Lung microvascular endothelial cell (primary cell): ENCODE measurements at places on chromosomes 16 and 17.

DNA sequence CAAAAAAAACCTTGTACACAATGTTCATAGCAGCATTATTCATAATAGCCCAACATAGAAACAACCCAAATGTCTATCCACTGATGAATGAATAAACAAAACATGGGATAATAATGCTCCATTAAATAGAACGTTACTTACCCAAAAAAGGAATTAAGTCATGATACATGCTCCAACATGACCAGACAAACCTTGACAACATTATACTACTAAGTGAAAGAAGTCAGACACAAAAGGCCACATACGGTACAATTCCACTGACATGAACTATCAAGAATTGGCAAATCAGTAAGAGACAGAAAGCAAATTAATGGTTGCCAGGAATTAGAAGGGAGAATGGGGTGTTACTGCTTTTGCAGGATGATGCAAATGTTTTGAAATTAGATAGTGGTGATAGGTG is 193.8 kb upstream of the SHISA6 start:
- no peak for DNase-seq

DNA sequence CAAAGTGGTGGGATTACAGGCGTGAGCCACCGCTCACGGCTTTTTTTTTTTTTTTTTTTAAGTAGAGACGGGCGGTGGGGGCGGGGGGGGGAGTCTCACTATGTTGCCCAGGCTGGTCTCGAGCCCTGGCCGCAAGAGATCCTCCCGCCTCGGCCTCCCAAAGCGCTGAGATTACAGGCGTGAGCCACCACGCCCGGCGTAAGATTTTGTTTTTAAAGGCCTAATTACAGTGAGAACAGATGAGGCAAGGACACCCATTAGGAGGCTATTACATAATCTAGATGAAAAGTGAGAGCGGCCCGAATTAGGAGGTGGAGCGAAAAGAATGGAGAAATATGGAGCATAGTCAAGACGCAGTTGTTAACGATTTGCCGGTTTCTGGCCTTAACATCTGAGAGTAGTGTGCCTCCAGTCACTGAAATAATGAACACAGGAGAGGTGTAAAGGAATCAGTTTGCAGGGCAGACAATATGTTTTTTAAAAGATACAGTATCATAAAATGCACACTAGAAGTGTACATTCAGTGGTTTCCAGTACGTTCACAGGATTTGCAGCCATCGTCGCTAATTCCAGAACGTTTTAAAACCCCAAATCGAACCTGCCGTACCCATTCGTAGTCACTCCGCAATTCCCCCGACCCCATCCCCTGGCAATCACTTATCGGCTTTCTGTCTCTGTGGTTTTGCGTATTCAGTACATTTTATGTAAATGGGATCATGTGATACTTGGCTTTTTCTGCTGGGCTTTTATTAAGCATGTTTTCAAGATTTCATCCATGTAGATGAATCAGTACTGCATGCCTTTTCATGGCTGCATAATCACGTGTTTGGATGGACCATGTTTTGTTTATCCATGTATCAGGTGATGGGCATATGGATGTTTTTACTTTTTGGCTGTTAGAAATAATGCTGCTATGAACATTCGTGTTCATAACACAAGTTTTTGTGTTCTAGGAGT is 1.4 kb upstream of the SLX4 start:
- DNase-seq: no peak

DNA sequence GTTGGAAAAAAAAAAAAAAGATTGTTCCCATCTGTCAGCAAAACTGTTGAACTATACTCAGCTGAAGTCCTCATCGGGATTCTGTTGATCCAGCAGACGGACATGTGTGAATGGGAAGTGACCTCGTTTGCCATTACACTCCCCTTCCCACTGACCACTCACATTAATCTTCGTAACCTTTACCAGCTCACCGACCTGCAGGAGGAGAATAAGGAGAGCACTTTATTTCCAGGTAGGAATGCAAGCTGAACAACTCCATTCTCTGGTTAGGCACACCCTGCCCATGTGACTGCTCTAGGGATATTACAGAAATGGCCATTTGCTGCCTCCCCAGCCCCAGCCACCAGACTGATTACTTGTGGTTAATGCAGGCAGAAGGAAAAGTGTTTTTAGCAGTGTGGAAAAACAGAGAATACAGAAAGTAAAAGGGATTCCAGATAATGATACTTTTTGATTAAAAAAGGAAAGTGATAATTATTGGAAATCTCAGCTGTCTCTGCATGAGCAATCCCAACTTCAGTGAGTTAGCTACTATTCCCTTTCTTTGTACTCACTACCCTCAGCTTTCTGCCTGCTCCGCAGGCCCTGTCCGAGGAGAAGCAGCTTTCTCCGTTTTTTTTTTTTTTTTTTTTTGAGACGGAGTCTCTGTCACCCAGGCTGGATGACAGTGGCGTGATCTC is 23.6 kb upstream of the YWHAE start:
- peak; percentile 69 for DNase-seq

DNA sequence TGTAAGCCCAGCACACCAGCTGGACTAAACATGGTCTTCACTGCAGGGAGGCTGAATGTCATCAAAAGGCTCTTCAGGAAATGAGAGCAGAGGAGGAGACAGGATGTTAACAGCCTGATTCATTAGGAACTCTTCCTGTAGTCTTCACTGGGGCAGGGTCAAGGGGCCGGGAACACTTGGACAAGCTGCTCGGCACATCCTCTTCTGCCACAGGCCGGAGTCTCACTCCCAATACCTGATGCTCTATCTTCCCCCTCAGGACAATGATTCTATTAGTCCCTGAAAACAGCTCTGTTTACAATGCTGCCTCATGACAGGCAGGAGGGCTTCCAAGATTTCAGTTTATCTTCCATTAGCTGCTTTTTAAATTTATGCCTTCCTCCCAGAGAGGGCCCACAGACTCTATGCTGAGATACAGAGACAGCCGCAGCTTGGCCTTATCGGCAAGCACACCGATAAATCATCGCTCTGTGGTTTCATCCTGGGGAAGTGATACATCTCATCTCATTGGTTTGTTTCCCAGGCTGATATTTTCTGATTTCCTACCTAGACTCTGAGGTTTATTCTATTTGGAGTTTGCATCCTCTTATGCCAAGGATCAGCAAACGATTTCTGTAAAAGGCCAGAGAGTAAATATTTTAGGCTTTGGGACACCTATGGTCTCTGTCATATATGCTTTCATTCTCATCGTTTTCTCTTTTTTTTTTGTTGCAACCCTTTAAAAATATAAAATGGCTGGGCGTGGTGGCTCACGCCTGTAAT is 214.0 kb upstream of the ASIC2 start:
- DNase-seq: peak; percentile 5

- DNase-seq: peak; percentile 84
These were observed 5.2 kb downstream of the ASGR1 start for GRCh38 chr17:7173687-7174602.

DNA sequence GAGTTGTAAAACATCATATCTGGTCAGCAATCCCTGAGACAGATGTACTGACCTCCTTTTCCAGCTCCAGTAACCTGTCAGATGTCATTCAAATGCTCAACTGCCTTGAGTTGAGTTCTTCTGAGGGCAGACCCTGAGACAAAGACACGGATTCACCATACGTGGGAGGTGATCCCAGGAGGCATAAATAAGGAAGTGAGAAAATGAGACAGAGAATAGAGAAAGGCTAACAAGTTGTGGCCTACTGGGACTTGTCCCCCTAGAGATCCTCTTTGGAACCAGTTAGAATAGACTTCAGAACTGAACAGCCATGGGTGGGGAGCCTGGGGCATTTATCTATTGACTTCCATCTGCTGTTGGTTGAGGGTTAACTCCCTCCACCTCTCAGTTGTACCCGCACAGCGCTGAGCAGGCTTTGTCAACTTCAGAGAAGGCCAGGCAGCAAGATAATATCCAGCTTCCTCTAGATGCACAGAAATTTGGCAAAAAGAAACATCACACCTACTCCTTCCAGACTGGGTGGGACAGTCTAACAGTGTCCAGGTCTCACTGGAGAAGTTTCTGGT is 123.0 kb upstream of the DYNLRB2 start:
- no peak for DNase-seq

GRCh38 chr17:72117535-72118334 is 3.1 kb upstream of the SOX9 start:
- no peak for DNase-seq

GRCh38 chr17:65029605-65030336 is 26.8 kb downstream of the GNA13 start:
- DNase-seq: no peak

- DNase-seq: no peak
These were observed 9.6 kb upstream of the RBFOX3 start for GRCh38 chr17:79620207-79621038.

DNA sequence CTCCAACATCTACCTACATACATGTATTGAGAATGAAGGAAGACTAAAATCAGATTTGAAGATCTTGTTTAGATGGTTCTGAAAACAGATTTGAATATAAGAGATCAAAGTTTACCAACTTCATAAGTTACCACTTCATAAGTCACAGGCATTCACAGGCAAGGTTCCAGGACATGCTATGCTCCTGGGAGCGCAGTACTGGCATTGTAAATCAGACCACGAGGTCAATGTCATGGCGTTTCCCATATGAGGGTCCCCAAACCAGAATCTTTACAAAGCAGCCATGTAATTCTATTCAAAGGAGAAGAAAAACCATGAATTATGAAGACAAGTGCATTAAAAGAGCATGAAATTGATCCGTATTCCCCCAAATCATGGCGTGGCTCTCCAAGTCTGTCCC is 3.0 kb downstream of the CDH11 start:
- DNase-seq: no peak

DNA sequence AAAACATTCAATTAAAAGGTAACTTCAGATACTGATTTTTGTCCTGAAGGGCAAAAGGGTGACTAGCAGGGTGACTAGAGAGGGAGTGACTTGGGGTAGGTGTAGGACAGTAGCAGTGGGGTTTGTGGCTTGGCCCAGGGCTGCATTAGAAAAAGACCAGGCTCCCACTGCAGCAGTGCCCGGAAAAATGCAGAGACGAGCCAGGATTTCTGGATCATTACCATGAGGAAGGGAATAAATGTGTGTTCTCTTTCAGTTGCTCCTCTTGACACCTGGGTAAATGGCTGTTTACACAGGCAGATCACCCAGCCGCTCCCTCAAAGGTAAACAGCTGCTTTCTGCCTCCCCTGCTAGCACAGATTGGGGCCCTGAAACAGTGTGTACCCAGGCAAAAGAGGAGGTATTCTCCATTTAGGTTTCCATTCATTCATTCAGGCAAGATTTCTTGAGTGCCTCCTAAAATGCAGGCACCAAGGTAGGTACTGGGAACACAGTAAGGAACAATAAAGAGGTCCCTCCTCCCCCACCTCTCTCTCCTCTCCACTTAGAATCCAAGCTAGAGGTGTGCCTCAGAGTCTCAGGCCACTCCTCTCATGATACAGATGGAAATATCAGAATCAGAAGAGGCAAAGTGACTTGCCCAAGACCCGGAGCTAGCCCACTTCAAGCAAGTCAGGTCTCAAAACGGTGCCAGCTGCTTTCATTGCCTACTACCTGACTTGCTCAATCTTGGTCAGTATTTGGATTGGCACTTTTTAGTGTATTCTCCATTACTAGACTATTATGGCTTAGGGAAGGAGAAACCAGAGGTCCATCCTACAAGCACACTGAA is 15.2 kb upstream of the TOX3 start:
- DNase-seq: no peak

DNA sequence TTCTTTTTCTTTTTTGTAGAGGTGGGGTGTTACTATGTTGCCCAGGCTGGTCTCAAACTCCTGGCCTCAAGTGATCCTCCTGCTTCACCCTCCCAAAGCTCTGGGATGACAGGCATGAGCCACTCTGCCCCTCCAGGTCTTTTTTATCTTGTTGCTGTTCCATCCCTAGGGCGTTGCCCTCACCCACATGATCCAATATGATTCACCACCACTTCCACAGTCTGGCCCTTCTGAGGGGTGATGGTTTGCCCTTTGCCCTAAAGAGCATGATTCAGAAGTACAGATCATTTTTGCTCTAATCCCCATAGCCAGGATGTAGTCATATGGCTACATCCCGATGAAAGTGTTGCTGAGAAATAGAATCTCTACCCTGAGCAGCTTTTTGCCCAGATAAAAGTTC is 18.8 kb downstream of the STX4 start:
- DNase-seq: peak; percentile 87

- DNase-seq: no peak
These were observed 267.1 kb downstream of the SOX9 start for GRCh38 chr17:72387969-72388368.

DNA sequence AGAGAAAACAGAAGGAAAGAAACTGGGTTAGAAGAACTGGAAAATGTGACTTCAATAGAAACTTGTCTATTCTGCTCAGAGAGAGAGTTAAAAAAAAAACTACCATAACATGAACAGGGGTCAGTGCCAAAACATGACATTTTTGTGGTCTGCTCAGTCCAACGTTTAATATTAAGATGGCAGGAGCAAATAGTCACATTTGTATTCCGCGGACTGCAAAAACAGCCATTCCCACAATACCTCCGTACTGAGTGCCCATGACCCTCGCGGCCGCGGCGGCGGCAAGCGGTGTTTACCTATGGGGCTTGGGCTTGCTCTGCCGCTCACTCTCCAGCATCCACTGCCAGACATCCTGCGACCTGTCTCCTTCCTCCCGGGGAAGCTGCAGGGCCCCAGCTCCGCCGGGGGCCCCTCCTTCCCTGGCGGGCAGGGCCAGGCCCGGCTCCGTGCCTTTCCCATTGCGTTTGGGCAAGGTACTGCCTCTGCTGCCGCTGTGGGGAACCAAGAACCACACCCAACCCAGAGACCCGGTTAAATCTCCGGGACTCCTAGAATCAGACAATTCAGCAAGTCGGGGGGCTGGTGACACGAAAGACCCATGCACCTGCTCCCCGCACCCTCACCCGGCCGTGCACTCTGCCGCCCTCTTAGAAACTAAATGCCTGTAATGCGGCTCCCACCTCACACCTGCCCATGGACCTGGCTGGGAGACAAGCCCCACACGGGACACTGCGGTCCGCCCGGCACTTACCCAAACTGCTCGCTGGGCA is 24.7 kb downstream of the AXIN2 start:
- no peak for DNase-seq
